ENCODE measurements at places on chromosomes 12 and 14. TPM values are rescaled to one million over a fixed set of nuclear protein-coding genes. Genes with fewer than 3 reads are reported as not detected.

ASCL1 gene
- not detected for total RNA-seq

CNTN1 gene
- total RNA-seq: 0.63 TPM

DLGAP5 gene
- total RNA-seq: 5.4 TPM

RGS6 gene
- total RNA-seq: not detected

MSI1 gene
- total RNA-seq: not detected

PCED1B gene
- not detected for total RNA-seq

ANKS1B gene
- 0.52 TPM for total RNA-seq
